ENCODE measurements at places on chromosomes 1 and 21. TPM values are rescaled to one million over a fixed set of nuclear protein-coding genes. Genes with fewer than 3 reads are reported as not detected.

GRCh38 chr1:225257081-225257480 lies 170.8 kb downstream of the LBR start:
- no peak for DNase-seq

DNA sequence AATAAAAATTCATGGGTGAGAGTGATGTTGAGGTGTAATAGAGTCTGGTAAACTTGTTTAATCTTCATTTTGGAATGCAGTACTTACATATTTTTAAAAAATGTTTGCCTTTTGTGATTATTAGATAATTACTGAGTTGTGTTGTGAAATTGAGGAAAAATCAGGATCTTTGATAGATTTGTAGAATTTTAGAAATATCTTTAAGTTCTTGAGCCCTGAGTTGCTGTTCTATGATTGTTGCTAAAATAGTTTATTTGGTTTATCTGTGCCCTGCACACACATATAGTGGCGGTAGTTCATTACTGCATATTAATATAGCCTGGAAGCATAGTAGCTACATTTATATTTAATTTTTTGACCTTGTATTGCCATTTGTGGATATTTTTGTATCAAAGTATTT lies 1.6 kb downstream of the B3GALT2 start:
- DNase-seq: no peak

Gene AIDA
- 75.0 TPM for polyA plus RNA-seq

GRCh38 chr1:217524787-217525520 lies 105.9 kb downstream of the GPATCH2 start:
- DNase-seq: no peak

- DNase-seq: no peak
These were observed 67.2 kb downstream of the MARK1 start for GRCh38 chr1:220595179-220595578.
